ENCODE measurements at places on chromosomes 2 and 18. TPM values are rescaled to one million over a fixed set of nuclear protein-coding genes. Genes with fewer than 3 reads are reported as not detected.
A peak's percentile ranks its signal among the peaks of the same experiment; 100 is the strongest.

GRCh38 chr18:8296886-8297616 is 312.2 kb upstream of the RAB12 start:
- DNase-seq = no peak

DNA sequence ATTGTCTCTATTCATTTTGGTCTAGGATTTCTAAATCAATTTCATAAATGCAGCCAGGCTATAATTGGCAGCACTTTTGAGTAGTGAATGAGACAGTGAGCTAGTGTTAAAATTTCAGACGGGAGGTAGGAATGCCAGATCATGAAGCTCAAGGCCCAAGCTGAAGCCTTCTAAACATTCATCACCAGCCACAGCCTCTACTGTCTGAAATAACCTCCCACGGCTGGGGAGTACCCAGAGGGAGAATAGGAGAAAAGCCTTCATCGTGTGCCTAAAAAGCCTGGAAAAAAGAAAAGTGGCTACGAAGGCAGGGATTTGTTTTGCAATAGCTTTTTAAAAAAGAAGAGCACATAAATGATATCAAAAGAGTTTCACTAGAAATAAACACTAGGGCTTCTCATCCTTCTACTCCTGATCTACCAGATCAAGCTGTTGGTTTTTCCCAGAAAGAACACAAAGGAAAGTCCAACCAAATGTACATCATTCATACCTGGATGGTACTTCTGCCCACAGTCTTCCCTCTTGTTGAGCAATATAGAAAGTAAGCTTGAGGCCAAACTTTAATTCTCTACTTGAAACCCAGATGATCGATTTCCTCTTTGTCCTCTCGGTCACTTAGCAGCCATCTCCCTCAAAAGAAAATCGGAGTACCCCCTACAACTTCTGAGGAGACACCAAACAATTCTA is 48.1 kb upstream of the SLC39A10 start:
- DNase-seq = no peak

DNA sequence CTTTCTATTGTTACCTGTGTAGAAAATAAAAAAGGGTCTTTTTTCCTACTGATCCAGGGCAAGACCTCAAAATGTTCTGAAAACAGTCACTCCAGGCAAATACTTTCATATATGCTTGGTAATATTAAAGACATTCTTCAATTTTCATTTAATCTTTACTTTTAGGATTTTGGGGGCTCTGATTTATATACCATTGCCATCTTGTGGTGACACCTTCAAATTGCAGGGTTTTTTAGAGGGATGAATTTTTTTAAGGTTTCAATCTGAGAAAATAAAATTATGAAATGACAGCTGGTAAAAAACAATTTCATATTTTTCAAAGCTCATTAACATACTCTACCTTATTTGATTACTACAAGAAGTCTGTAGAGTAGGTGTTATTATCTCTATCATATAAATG is 26.8 kb downstream of the MAPK4 start:
- no peak for DNase-seq

DNA sequence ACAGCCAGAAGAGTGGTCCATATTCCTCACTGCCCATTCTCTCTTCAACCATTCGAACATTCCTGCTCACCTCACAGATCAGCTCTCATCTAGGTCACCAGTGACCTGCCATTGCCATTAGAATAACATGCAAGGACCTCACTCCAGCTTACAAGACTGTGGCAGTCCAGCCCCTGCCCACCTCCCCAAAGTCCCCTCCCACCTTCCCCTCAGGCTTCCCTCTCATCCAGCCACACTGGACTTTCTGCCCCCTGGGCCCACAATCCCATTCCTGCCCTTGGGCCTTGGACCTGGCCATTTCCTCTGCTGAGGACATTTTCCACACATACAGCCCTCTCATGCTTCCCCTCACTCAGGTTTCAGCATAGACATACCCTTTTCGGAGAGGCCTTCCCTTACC is 5.2 kb upstream of the TMEM177 start:
- DNase-seq = no peak

DNA sequence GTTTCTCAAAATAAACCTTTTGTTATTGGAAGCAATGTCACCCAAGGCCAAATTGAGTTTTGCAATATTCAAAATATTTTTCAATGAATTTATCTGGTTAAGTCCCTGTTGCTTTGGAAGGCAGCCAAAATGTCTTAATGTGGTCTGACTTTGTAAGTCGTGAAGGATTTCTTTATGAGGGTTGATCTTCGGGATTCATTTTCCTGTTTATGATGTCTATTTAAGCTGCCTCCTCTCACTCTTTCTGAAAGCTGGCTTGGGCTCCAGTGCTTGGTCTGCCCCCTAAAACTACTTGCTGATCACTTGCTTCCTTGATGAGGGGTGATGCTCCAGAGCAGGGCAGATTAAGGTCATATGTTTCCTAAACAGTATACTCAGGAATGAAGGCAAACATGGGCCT is 141.1 kb downstream of the ANTXR1 start:
- DNase-seq = no peak

GRCh38 chr2:207143215-207144172 is 22.3 kb downstream of the KLF7 start:
- DNase-seq = peak; percentile 76

Gene GPAT2
- total RNA-seq = 3.3 TPM

- no peak for DNase-seq
Measured at GRCh38 chr2:236694146-236694888, 124.7 kb downstream of the ACKR3 start.

GRCh38 chr2:241720099-241720498 is 14.3 kb upstream of the D2HGDH start:
- no peak for DNase-seq

GRCh38 chr18:46867367-46868143 is 49.8 kb downstream of the PIAS2 start:
- no peak for DNase-seq

GRCh38 chr2:197239434-197239833 is 71.1 kb downstream of the ANKRD44 start:
- no peak for DNase-seq

GRCh38 chr2:67571785-67572718 is 174.9 kb downstream of the ETAA1 start:
- no peak for DNase-seq

Gene CRYBA2
- not detected for total RNA-seq

GRCh38 chr2:3453190-3453999 is 65.9 kb downstream of the ADI1 start:
- DNase-seq = no peak

- no peak for DNase-seq
Measured at GRCh38 chr2:9703085-9703678, 72.4 kb upstream of the YWHAQ start.

Gene KLHL30
- 0.30 TPM for total RNA-seq

Gene PDE1A
- total RNA-seq = 10.4 TPM

GRCh38 chr2:163734881-163735684 is 725 bp downstream of the FIGN start:
- no peak for DNase-seq

Gene NTSR2
- 3.8 TPM for total RNA-seq

Gene C2orf66
- not detected for total RNA-seq

Gene PARD3B
- total RNA-seq = 24.1 TPM

DNA sequence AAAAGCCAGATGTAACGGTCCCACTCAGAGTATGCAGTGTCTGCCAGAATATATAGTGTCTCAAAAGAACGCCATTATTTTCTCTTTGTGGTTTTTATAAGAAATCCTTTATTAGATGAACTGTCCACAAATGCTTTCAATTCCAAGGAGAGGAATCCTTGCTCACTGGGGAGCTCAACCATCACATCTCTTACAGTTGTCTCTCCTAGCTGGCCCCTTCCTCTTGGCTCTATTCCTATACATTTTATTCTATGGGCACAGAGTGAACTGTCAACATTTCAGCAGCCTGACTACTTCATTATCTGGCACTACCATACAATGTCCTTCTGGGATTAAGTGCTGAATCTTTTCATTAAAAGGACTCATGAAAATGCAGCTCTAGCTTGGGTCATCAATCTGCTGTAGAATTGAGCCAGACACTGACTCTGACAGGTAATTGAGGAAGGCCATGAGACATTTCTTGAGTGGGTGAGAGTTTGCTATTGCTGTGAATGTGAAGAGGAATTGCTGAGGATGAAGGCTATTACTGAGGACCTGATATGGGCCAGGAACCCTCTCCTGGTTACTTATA is 96.5 kb upstream of the THOC1 start:
- no peak for DNase-seq

Gene C18orf54
- 1.4 TPM for total RNA-seq

DNA sequence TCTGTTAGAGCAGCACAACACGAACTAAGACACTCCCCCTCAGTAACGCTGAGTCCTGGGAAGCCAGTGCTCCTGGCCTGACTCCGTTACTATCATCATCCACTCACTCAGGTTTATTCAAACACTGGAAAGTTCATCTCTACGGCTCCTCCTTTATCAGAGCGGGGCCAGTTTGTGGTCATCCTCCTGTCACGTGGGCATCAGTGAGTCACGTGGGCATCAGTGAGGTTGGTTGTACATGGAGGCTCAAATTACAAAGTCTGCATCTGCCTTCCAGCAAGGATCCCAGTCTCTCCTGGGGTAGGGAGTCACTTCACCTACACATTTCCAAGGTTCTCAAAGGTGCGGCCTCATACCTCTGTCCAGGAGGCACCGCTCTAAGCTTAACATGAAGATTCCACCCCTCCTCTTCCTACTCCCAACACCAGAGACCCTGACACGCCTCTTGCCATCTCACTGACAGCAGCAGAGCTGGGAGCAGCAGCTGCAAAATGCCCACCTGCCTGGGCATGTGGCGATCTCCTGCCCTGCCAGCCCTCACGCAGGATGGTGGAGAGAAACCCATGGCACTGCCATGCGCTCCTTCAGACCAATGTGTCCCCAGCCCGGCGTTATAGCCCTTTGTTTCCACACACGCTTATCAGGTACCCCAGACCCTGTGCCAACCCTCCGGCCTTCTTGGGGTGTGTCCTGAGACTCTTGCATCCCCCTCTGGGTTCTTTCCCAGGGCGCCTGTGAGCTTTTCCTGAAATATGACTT is 99.2 kb upstream of the PTPRM start:
- no peak for DNase-seq

- DNase-seq = no peak
Measured at GRCh38 chr18:3172097-3172496, 47.7 kb downstream of the MYOM1 start.

GRCh38 chr18:11865071-11865470 is 13.9 kb downstream of the CHMP1B start:
- no peak for DNase-seq
